ENCODE measurements at places on chromosomes 11 and 22. TPM values are rescaled to one million over a fixed set of nuclear protein-coding genes. Genes with fewer than 3 reads are reported as not detected.

DNA sequence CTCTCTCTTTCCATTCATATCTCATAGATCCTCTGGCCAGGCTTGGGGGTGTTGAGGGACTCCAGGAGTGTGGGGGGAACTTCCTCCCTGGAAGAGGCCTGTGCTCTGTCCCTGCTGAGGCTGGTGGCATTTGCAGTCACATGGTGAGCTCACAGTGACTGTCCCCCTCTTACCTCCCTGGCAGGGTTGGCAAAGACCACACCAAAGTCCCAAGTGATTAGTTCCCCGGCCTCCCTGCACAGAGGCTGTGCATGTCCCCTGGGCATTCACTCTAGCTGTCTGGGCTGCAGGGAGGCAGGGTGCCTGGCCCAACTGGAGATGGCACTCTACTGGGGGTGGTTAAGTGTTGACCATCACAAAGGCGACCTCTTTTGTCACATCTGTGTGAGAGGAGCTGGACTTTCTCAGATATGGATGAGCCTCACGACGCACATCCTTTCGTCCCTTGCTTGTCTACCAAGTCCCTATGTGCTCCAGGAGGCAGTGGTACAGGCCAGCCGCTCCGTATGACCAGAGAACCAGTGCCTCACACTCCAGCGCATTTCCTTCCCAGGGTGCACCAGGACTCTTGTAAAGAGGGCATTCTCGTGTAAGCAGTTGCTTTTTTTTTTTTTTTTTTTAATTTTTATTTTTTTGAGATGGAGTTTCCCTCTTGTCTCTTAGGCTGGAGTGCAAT, 8.8 kb downstream of the TANGO2 start:
- DNase-seq = no peak

RAB39A gene
- not detected for total RNA-seq

DNA sequence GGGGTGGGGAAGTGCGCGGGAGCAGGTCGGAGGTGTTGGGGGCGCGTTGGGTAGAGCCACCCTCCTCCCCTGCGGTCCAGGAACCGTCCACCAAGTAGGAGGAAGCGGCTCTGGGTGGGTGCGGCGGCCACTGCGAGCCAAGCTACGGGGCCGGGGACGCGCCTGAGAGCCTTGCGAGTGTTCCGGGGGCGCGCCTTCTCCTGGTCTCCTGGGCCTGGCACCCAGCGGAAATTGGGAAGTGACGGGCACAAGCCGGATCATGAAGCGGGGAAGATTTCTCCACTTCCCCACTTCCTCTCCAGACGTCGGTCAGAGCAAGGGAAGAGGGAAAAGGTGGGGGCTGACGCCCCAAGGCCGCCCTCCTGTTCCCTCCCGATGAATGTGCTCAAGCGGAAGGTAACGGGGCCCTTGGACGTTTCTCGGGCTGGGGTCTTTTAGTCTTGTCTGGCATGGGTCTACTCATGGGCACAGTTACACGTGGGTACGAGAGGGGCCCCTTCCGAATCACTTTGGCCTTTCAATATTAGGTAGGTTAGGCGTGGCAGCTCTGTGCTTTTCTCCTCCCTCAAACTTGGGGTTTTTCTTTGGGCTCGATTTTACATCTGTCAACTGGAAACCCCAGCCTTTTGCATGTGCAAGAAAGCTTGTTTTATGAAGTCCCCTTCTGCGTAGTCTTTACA, 865 bp downstream of the RBM14 start:
- DNase-seq = no peak

NRXN2 gene
- not detected for total RNA-seq

KDM4E gene
- total RNA-seq = not detected

WNT7B gene
- total RNA-seq = not detected
